ENCODE measurements at places on chromosomes 1 and 21.

- DNase-seq, result no peak
Observed at GRCh38 chr1:151774256-151774922, 11.1 kb upstream of the MRPL9 start.

DNA sequence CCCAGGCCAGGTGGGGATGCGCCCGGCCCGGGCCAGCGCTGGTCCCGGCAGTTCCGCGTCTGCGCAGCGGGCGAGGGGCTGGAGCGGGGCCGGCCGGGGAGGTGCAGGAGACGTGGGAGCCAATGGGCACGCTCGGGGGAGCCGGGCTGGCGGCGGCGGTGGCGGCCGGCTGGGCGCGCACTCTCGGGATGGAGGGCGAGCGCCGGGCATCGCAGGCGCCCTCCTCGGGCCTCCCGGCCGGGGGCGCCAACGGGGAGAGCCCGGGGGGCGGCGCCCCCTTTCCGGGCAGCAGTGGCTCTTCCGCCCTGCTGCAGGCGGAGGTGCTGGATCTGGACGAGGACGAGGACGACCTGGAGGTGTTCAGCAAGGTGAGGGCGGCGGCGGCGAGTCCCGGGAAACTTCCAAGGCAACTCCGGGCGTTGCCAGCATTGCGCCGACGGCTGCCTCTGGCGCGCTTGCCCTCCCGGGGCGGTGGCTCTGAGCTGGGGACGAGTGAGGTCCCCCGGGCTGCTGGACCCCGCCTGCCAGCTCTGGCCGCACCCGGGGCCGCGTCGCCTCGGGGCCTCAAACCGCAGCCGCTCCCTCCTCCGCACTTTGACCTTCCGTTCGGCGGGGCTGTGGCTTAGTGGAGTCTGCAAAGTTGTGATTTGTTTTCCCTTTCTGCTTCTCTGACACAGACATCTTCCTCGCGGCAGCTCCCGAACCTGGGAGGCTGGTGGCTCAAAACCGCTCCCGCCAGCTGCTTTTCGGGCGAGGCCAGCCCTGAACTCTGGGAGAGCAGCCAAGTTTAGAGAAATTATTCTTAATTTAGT, at the start of gene SNX7:
Gene SNX7 (plus strand): TSS at position 178 of the 812 bp plus-strand sequence. CDS start 11 bp downstream, at position 189.
- peak; percentile 82 for DNase-seq

DNA sequence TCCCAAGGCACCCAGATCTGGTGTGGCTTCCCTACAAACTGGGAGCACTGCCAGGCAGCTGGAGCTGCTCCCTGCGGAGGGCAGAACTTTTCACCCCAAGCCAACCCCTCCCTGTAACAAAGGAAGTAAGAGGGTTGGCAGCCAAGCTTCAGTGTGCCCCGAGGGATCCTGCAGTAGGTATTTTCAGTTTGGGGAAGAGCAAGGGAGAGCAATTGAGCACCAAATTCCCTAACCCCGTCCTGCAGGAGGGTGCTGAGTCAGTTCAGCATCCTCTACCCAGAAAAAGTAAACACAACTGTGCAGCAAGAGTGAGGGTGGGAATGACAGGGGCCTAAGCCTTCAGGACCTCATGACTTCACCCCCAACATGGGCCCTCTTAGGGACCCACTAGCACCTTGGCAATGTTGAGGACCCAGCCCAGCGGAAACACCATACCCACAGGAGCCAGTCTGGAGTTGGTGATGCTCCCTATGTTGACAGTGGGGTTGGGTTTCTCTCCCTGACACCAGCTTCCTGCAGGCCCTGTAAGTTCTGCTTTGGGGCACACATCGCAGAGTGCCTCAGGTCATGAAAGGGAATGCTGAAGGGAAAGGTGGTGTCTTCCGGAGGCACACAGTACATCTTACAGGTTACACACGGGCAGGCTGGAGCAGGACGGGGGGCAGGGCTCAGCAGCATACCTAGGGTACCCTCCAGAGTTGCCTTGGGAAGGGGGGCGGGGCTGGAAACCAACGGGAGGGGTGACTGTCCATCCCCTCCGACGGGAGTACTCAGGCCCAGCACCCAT, 14.8 kb downstream of the SH3BP5L start:
- DNase-seq, result no peak

- no peak for DNase-seq
Observed at GRCh38 chr21:31656199-31657095, 3.0 kb upstream of the SOD1 start.

- no peak for DNase-seq
Observed at GRCh38 chr1:100793659-100794058, 74.1 kb downstream of the VCAM1 start.

- DNase-seq, result no peak
Observed at GRCh38 chr1:204721373-204722055, 36.0 kb upstream of the LRRN2 start.

- no peak for DNase-seq
Observed at GRCh38 chr1:156808186-156809030, 8.2 kb downstream of the SH2D2A start.

GRCh38 chr1:221778535-221779142, 36.8 kb upstream of the DUSP10 start:
- no peak for DNase-seq

DNA sequence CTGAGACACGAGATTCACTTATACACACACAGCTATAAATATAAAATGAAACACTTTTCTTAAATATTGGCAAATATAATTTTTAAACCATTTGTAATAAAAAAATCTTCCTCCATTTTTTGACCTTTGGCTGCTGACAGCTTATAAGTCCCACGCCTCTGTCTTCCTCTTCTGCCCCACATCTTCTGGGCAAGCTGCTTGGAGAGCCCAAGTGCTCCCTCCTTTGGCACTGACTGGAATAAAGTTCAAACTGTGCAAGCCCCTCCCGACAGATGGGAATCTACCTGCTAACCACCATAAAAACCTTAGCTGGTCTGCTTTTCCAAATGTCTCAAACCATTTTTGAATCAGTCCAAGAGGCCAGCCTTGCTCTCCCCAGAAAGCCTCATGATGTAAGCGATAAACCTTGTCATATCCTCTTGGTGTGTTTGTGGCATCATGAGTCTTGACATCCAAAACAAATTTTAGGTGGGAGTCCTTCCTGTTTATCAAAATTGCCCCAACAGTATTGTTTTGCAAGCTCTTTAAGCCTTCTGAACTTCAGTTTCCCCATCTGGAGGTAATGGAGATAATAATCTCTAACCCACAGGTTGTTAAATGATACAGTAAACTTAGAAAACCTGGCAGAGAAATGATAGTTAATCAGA, 99.8 kb downstream of the SNX7 start:
- DNase-seq, result no peak

DNA sequence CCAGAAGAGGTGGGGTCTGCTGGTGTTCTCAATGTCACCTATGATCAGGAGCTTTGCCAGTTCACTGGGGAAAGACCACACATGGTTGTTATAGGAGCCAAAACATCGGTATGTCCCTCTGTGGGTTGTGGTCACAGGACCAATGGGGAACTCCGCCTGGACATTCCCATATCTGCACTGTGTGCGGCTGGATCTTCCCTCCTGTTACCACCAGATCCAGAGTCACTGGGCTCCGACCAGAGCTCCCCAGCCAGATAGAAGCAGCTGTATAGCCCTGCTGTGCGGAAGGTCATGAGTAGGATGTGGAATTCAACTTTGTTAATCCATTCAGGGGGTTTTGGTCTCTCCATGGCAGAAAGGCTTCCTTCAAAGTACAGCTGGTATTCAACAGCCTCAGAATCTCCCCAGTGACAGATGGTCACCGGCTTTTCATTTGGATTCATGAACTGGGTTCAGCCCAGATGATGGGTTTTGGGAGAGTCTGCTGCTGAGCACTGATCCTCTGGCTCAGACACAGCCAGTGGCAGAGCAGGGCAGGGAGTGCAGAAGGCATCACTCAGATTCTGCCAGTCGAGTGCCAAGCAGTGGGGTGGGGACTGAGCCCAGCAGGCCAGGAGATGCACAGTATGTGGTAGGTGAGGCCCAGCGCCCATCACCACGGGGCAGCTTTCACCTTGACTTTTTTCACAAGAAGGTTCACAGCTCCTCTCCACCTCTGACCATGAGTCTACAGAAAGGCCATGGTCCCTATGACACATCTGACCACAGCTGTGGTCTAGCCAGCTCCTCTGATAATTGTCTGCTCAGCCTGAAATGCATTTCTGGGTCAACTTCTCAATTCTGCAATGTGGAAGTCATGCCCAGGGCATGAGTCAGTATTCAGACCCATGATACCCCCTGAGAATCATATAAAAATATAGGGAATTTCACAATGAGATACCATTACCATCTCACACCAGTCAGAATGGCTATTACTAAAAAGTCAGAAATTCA, 2.9 kb upstream of the SHCBP1L start:
- no peak for DNase-seq

- DNase-seq, result no peak
Observed at GRCh38 chr1:94382201-94382600, 36.0 kb upstream of the ABCD3 start.

DNA sequence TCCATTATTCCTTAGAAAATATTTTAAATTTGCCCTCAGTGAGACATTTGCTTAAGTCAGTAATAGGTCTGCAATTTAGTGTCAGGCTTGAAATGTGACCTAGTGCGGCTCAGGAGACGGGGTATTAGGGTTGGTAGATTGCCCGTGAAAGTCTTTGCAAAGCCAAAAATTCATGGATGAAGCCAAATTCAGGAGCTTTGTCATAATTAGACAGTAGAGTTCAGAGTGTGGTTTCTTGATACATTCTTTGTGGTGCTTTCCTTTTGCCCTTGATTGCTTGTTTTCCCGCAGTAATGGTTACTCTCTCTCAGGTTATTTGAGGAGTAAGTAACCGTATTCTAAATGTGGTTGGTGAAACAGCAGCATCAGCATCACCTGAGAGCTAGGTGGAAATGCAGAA, 120.7 kb downstream of the RPS6KC1 start:
- DNase-seq, result no peak

- DNase-seq, result no peak
Observed at GRCh38 chr1:214143006-214143992, 137.7 kb upstream of the SMYD2 start.

GRCh38 chr1:7233646-7234470, 448.6 kb downstream of the CAMTA1 start:
- no peak for DNase-seq

DNA sequence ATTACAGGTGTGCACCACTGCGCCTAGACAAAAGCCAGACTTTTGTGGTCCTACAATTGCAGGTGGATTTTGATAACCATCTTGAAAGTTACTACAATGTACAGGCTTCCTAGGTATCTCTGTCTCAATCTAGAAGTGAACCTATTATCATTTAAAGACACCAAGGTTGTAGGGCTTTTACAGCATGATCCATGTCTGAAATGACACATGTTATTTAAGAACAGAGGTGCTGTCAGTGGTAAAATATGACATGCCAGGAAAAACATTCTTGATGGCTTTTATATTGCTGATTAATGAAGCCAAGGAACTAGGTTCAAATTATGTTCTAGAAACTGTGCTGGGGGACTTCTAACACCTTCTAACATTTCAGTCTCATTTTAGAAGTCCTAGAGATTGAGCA, 253.1 kb downstream of the SDCCAG8 start:
- DNase-seq, result no peak

GRCh38 chr1:59653968-59654367, 160.8 kb upstream of the HOOK1 start:
- no peak for DNase-seq

DNA sequence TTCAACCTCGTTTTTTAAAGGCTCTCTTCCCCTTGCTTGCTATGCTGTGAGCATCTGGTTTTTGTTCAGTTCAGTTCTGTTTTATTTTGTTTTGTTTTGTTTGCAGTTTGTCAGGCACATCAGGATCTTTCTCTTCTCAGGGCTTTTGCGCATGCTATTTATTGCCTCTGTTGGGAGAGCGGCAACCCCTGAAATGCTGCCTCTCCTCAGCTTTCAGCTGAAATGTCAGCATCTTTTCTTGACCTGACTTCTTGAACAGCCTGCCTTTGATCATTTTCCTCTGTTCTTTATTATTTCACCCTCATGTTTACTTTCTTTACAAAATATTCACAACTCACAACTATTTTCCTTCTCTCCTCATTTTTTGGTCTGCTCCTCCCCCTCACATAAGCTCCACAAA, 50.4 kb upstream of the RC3H1 start:
- no peak for DNase-seq

DNA sequence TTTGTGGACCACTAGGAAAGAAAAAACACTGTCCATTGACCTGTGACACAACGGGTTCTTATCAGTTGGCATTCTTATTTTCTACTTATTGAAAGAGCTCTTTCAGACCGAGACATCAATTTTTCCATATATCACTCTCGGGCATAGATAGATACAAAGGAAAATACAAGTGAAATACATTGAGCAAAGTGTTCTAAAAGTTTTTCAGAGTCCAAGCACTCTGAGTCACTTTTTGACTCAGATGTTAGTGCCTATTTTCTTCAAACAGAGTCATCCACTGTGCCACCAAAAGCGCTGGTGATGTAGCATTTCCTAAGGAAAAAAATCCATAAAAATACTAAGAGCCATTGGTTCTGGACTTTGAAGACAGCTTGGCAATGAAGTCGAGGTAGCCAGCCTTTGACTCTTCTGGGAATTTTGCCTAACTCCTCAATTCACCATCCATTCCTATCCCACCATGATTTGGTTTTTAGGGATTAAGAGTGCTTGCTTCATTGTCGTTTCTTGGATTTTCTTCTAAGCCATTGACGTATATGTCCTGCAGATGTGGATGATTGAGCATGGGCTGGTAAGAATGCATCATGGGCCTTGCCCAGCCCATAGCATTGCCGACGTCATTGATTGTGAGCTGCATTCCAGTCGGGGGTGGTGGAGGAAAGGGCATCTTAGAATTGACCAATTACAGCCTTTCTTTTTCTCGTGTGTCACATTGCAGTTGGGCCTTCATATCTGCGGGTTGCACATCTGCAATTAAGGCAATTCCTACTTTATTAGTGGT, 10.6 kb downstream of the GALNT2 start:
- no peak for DNase-seq

DNA sequence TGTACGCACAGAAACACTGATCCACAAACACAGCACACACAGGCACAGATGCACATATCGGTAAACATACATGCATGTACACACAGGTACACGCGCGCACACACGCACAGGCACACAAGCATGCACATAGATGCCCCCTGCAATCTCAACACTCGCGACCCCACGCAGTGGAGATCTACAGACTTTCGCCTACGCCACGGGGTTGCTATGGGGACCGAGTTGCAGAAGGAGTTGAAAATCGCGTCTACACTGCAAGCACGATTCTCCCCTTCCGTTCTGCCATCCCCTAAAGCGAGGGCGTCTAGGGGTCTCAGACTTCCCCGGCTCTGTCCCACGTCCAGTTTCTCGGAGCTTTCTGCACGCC, 826 bp downstream of the TRIM17 start:
- DNase-seq, result no peak

- DNase-seq, result no peak
Observed at GRCh38 chr1:88537787-88538186, 146.3 kb upstream of the PKN2 start.

All from hindlimb muscle (tissue), 1 donor.